ENCODE measurements at places on chromosomes 7 and 10.
A peak's percentile ranks its signal among the peaks of the same experiment; 100 is the strongest.

GRCh38 chr7:48710995-48711394 is 213.4 kb upstream of the CDC14C start:
- no peak for DNase-seq

DNA sequence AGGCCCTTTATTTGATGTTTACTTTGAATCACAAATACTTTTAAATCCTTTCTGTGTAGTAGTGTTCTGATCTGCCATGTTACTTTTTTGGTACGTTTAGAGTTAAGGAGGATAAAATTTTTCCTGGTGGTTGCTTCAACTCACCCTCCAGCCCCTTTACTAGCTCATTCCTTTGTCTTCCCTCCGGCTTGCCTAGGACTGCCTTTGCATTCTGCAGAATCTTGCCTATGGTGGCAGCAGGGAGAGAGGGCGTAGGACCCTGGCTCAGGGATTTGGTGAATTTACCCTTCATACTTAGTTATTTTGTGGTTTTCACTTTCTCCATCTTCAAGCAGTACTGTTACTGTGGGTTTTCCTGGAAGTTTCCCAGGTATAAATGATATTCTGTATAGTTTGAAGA is 833.5 kb downstream of the XPNPEP1 start:
- no peak for DNase-seq

GRCh38 chr7:11082552-11083213 is 109.0 kb downstream of the PHF14 start:
- DNase-seq = no peak

DNA sequence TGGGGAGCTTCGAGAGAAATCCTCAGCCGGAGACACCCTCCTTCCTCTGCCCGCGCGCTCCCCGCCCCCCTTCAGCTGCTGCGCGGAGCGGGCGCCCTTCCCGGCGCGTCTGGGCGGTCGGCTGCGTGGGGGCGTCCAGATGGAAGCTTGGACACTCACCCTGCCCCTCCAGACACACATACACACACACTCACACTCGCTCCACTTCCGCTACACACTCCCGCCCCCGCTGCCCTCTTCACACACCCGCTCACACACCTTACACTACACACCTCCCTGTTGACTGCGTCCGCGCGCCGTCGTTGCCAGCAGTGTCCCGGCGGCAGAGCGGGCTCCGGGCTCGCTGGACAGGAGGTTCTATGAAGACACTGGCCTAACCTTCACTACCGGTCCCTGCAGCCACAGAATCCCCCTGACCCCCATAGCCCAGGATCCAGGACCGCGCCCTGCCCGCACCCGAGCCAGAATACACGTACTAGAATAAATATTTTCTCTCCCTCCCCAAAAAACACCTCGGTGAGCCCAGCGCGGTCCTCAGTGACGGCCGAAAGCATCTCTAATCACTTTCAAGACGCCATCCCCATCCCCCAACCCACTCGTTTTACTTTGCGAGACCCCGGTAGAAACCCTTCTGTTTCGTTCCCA is 1.1 kb upstream of the EGR2 start:
- DNase-seq = no peak

DNA sequence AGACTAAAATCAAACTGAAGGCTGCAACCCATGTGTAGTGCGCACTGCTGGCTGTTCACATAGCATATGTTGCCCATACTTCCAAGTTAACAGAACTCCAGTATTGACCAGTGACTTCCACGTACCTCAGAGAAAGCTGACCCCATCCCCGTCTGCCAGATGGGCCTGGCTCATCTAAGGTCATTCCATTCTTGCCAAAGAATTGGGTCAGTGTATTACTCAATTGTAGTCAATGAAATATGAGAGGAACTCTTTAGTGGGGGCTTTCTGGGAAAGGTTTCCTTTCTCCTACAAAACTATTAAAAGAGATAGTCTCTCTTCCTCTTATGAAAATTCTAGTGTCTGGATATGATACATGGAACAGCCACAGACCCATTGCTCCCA is 238.6 kb downstream of the COBL start:
- DNase-seq = no peak

DNA sequence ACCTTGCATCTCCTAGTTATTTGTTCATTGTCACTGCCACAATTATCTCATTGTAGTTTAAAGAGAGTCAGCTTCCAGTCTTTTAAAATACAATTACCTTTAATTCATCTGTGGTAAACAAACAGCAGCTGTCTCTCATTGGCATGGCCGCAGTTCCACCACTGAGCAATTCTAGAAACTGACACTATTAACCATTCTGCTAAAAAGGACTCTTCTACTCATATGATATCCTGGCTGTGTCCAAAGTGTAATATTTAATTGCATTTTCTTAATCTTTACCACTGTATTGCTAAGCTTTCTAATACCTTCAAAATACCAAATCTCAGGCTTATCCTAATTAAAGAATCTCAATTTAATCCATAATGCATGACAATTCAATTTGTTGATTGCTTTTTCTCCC is 639.0 kb downstream of the AUTS2 start:
- DNase-seq = peak; percentile 33

DNA sequence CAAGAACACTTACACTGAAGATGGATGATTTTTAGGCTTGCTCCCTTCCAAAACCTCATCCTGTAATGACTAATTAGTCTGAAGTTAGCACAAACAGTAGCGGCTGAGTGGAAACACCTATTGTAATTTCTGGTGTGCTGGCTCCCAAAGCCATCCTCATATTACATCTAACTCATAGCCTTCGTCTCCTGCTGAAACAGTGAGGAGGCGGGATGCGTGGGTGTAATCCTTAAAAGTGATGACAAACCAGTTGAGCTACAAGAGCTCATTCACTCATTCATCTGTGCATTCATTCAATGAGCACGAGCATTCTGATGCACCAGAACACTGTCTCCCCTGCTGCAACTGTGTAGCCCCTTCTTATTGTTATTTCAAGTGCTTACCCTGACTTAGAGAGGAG is 235.3 kb downstream of the CALN1 start:
- no peak for DNase-seq

DNA sequence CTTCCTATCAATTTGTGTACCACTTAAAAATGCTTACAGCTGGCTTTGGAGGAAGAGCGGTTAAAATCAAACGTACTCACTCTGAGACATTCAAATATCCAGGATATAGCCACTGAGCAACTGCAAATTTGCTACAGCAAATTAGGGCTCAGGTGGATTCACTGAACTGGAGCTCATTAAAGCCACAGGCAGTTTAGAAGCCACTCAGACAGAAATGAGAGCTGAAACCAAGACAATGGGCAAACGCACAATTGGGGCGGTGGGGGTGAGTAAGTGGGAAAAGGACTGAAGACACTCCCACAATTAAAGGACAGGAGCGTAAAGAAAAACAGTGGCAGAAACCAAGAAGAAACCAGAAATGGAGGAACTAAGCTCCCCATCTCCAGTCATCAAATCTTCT is 20.5 kb downstream of the MPP7 start:
- DNase-seq = no peak

DNA sequence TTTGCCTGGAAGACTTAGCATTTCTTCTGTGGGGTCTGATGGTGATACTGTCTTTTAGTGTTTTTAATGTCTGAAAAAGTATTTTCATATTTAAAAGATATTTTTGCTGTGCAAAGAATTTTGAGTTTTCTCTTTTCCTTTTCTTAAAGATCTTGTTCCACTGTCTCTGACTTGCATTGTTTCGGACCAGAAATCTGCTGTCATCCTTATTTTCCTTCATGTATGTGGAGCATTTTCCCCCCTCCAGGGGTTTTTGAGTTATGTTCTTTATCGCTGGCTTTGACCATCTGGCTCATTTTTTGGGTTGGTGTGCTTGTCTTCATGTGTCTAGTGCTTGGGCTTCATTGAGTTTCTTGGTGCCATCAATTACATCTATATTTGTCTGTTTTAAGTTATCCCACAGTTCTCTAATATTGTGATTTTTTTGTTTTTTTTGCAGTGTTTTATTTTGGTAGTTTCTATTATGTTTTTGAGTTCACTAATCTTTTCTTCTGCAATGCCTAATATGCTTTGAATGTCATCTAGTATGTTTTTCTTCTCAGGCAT is 119.9 kb downstream of the MGMT start:
- DNase-seq = no peak

DNA sequence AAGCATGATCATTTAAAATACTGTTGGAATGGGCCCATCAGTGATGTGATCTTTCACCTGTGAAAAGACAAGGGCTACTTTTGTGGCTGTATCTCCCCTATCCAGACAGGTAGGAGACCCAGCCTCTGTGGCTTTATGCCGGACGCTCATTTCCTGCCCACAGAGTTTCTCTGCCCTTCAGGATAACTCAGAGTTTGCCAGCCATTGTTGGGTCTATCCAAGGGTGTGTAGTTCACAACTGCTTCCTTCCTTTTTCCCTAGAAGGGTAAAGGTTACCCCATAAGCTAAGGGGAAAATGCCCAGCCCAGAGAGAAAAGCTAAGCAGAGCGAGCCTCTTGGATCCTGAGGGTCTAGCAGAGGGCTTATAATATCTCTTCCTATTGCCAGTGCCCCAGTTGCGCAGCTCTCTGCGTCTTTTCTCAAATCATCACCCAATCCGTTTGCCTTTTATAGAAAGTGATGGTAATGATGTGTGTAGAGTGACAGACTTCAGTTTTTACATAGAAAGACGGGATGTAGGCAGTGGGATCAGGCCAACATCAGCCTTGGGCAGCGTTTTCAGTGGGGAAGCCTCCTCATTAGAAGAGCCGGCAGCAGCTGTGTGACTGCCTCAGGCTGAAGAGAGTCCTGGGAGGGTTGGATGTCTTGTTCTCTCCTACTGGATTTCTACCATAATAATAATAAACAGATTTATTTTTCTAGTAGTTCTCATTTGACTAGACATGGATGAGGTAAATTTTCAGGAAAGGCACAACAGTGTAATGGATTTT is 80.5 kb downstream of the MET start:
- no peak for DNase-seq

- DNase-seq = no peak
Measured at GRCh38 chr7:17781491-17782215, 158.6 kb downstream of the SNX13 start.

DNA sequence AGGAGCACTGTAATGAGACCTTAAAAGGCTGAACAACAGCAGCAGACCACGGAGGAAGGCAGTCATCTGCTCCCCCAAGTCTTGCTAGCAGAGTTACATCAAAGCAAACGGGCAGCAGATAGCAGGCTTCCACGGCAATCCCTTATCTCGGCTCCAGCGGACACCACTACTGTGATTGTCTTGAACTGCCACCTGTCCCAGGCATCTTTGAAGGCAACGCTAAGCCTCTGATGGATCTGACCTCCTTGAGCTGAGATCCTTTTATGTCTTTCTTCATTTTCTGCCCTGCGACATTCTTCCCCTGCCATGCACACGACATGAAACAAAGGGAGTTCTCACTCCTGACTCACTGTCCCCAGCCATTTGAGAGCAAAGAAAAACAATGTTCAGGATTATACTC is 111.7 kb downstream of the GLI3 start:
- no peak for DNase-seq

GRCh38 chr10:22816298-22816653 is 101.9 kb upstream of the PIP4K2A start:
- no peak for DNase-seq

DNA sequence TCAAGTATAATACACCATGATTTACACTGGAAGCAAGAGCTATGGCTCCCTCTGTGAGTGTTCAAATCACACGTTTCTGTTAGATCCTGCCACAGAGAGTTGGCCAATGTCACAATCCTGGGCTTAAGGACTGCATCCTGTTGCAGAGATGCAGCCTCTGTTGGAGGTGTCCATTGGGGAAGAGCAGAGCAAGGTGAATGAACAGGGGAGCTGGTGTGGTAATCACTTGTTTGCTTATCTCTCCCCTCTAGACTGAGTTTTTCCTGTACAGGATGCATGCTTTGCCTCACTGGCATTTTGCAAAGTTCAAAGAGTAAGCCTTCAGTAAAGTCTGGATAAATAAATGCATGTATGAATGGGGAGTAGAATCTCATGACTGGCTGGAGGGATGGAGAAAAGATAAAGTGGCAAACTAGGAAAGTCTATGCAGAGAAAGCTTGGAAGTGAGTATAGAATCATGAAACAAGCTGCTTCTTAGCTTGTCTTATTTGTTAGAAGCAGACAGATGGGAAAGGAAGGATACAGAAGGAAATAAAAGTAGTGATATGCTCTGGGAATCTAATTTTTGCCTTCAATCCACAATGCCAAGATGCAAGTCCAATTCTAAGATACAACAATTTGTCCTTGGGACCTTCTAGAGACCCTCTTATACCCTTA is 605.9 kb downstream of the KCNMA1 start:
- DNase-seq = no peak

- no peak for DNase-seq
Measured at GRCh38 chr7:1781369-1781768, 111.3 kb downstream of the ELFN1 start.

DNA sequence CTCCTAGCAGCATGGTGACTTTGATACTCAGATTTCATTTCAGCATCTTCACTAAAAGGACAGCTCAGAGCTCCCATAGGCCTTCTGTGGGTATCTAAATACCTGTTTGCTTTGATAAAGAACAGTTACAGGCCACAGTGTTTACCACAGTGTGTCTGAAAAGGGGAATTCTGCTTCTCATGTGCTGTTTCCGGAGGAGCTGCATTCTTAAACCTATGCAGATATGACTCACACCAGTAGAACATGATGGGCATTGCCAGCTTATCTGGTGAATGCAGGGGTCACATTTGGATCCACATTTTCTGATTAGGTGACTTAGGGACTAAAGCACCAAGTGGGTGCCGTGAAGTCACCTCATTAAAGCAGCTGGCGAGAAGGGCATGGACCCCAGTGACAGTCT is 52.6 kb downstream of the TRRAP start:
- DNase-seq = no peak

DNA sequence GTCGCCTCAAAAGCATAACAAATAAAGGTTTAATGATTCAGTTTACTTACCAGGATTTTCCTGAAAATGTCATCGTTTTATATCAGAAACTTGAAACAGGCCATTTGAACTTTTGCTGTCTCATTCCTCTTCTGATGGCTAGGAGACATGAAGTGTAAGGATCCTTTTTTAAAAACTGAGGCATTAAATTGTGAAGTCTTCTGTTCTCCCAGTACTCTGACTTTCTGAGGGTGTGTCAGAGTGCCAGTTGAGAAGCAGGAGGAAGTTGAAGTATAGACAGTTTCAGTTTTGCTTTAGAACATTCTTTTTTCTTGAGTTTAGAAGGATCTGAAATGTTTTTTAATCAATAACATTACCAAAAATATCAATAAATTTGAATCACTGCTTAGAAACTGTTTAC is at the start of gene SAMD9L:
SAMD9L (minus strand) TSS at position 242 of the 400 bp plus-strand sequence. CDS start 12,414 bp downstream, outside the sequence.
- DNase-seq = no peak

Data from DMS 273 treated with DMSO at 0.1 percent for 48 hours (cell line).